ENCODE measurements at places on chromosomes 4 and X.

- no peak for DNase-seq
Measured at GRCh38 chr4:142091085-142091513, 454.7 kb downstream of the IL15 start.

- DNase-seq: no peak
Measured at GRCh38 chrX:45140812-45141211, 59.9 kb downstream of the DIPK2B start.

DNA sequence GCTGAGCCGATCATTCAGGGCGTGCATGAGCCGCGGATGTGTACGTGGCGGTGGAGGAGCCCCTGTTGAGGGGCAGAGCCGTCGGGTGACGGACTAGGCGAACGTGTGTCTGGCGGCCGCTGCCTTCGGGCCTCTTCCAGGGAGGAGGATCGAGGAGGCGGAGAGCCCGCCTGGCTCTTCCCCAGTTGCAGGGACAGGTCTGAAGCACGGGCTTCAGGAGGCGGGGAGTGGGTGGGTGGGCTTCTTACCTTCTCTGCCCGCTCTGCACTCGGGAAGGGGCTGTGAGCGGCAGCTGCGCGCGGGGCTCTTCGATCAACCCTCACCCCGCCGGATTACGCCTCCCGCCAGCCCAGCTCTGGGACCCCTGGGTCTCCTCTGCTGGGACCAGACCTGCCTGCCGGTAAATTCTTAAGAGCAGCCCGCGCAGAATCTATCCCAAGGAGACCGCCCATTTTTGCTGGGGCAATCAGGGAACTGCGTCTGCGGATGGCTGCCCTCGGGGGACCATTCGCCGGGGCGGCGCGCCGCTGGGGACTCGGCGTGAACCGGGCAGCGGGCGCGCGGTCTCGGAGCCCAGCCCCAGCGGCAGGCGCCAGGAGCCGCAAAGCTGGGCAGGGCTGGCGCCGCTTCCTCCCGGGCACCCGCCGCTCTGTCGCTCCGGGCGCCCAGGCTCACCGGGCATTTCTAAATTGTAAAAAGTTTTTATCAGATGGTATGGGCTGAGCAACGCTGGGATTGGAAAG, 4.9 kb downstream of the PLAC8 start:
- DNase-seq: peak; percentile 65

DNA sequence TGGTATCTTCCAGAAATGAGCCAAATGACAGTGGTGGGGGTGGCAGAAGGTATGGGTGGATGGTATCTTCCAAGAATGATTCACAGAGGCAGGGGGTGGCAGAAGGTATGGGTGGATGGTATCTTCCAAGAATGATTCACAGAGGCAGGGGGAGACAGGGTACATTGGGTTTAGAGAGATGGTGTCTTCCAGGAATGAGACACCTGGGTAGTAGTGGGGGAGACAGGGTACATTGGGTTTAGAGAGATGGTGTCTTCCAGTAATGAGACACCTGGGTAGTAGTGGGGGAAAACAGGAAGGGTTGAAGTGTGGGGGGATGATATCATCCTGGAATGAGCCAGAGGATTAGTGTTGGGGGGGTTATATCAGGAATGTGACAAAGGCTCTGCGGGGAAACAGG, 62.0 kb downstream of the MAOA start:
- DNase-seq: no peak

DNA sequence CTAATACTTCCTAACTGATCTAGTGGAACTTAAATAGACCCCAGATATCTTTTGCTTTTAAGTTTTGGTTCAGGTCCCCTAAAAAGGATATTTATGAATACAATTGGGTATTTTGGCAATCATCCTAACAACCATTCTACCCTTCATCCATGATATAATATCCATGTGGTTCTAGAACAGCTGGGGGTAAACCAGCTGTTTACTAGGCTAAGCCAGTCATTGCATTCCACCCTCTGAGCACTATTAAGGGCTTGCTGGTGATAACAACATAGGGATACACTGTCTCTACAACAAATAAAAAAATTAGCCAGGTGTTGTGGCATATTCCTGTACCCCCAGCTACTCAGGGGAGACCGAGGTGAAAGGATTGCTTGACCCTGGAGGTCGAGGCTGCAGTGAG, 54.8 kb upstream of the MAPK10 start:
- DNase-seq: no peak

DNA sequence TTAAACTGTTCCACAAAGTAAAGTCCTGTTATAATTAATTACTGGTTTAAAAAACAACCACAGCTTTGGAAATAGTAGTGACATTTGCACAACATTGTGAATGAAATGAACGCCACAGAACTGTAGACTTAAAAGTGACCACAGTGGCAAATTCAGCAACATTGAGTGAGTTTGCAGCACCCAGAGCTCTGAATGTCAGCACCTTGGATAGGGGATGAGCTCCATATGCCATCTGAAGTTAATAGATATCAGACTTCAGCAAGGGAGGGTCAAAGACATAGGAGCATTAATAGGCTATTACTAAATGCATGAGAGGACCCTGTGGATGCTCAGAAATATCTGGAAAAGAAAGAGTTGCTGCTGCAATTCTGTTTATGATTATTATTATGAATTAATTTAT, 55.3 kb upstream of the KCNIP4 start:
- DNase-seq: peak; percentile 18

GRCh38 chr4:189773909-189774308, 166.8 kb upstream of the FRG1 start:
- DNase-seq: peak; percentile 19

GRCh38 chr4:26076000-26076587, 162.1 kb downstream of the SMIM20 start:
- no peak for DNase-seq

GRCh38 chr4:60743654-60744053, 456.5 kb upstream of the ADGRL3 start:
- DNase-seq: no peak

- no peak for DNase-seq
Measured at GRCh38 chrX:119151051-119151380, 23.4 kb upstream of the KIAA1210 start.

DNA sequence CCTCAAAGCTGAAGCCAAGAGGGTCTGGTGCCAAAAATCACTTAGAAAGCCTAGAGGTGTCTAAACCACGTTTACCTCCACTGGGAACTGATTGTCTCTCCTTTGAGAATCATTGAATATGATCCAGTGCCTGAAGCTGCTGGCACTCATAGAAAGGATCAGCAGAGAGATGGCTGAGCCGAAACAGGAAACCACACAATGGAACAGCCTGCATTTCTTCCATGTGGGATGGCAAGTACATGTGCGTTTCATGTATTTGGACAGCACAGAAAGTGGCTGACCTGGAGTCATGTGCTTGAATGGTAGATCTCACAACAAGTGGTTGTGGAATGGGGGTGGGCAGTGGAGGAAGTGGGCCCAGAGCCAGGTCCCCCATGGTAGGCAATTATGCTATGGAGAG, 533.7 kb downstream of the INPP4B start:
- no peak for DNase-seq
